ENCODE measurements at places on chromosomes 16 and 17.

GRCh38 chr16:31696968-31697743 is 169.5 kb downstream of the AHSP start:
- H3K27ac ChIP-seq = no peak overlapping the region
- H3K4me1 ChIP-seq = peaks cover 25% of the 10 kb centered on the region
- no peak overlapping the region for H3K4me3 ChIP-seq
- no peaks in the 10 kb centered on the region for H3K27me3 ChIP-seq

DNA sequence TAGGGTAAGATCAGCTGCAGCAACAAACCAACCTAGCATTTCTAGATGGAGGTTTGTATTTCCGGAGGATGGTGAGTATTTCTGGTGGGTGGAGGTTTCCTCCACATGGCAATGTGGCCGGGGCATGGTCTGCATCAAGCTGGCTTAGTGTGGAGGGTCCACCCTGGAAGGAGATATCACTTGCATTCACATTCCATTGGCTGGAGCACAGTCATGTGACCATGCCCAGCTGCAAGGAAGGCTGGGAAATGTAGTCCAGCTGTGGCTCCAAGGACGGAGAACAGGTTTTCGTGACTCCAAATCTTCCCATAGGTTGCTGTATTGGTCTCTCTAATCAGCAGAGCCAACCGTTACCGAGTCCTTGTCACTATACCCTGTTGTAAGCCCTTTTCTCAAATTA is 68.7 kb downstream of the RAI1 start:
- no peaks in the 10 kb centered on the region for H3K27me3 ChIP-seq
- peak overlapping the region; percentile 95 for H3K27ac ChIP-seq
- peak overlapping the region; percentile 20 for H3K4me3 ChIP-seq
- peaks cover 71% of the 10 kb centered on the region for H3K4me1 ChIP-seq
- DNase-seq = peak; percentile 83

DNA sequence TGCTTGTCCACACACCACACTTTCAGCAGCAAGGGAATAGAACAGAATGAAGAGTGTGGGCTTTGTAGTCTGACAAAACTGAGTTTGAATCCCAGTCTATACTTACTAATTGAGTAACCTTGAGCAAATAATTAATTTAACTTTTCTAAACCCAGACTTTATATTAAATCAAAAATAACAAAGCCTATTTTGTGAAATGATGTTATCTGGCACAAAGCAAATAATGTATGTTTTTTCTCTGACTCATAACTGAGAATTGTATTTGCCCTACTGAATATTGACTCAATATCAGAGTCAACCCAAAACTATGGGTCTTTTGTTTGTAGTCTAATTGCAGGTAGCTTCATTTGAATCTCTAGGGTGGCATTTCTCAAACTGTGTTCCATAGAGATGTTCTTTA is 77.9 kb upstream of the TANC2 start:
- no peak overlapping the region for H3K4me3 ChIP-seq
- no peak for DNase-seq
- no peak overlapping the region for H3K27ac ChIP-seq
- H3K4me1 ChIP-seq = peaks cover 8% of the 10 kb centered on the region
- H3K36me3 ChIP-seq = no peaks in the 10 kb centered on the region

GRCh38 chr16:11583889-11584565 is 2.7 kb downstream of the LITAF start:
- peaks cover 65% of the 10 kb centered on the region for H3K4me1 ChIP-seq
- DNase-seq = peak; percentile 49
- peaks cover 34% of the 10 kb centered on the region for H3K36me3 ChIP-seq
- H3K27me3 ChIP-seq = peaks cover 6% of the 10 kb centered on the region
- peak overlapping the region; percentile 90 for H3K4me3 ChIP-seq

DNA sequence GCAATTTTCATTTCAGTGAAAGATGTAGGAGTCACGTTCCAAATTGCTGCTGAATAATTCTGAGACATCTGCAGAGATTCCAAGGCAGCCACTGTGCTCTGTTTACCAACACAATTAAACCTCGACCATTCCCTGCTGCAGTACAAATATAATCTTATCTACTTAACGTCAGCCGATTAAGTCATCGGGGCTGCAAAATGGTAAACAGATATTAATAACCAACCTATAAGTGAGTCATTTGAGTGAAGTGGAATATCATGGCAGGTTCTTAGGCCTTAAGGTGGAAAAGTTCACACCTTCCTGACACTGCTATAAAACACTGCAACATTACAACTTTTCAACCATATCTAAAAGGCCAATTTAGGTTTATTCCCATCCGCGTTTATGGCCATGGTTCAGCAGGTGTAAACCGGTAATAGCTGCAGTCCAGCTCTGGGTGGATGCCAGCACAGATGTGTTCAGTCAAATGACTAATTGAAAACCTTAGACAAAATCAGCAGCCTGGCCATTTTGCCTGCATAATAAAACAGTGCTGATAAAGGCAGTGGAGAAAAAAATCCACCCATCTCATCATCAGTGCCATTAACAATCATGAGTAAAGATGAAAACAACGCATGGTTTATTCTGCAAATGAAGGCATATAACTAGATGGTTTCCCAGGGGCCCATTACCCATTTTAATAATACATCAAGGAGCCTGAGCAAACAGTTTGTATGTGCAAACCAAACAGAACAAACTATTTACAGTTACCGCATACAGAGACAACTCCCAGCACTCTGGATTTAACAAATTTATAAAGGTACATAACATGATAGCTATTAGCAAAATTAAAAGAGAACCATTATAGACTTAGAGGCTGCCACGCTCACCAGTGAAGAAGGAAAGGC is 202.9 kb upstream of the IRX3 start:
- no peak for DNase-seq
- no peaks in the 10 kb centered on the region for H3K27me3 ChIP-seq
- no peak overlapping the region for H3K4me3 ChIP-seq
- no peaks in the 10 kb centered on the region for H3K36me3 ChIP-seq

- peaks cover 23% of the 10 kb centered on the region for H3K36me3 ChIP-seq
- peaks cover 8% of the 10 kb centered on the region for H3K4me1 ChIP-seq
- DNase-seq = no peak
- no peak overlapping the region for H3K4me3 ChIP-seq
- no peaks in the 10 kb centered on the region for H3K27me3 ChIP-seq
- no peak overlapping the region for H3K27ac ChIP-seq
Measured at GRCh38 chr17:4124999-4125398, 17.8 kb downstream of the ZZEF1 start.

- peaks cover 4% of the 10 kb centered on the region for H3K27me3 ChIP-seq
- H3K4me1 ChIP-seq = no peaks in the 10 kb centered on the region
- no peaks in the 10 kb centered on the region for H3K36me3 ChIP-seq
- no peak overlapping the region for H3K27ac ChIP-seq
Measured at GRCh38 chr16:82456683-82457082, 170.1 kb upstream of the CDH13 start.

DNA sequence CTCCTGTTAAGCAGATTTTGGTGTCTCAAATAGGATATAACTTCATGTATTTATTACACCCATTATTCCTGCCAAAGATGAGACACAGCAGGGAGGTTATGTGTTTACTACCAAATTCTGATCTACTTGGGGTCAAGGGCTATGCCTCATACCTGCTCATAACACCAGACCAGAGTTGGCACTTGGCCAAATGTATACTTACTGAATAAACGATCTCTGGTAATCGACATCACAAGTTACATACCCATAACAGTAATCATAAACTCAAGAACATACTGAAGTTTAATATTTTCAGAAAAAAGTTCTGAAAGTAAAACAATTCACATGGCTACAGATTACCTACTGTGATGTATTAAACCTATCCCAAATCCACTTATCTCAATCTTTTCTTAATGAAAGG is 2.9 kb downstream of the TMEM170A start:
- H3K27ac ChIP-seq = no peak overlapping the region
- H3K27me3 ChIP-seq = no peaks in the 10 kb centered on the region
- H3K4me1 ChIP-seq = peaks cover 42% of the 10 kb centered on the region
- no peak overlapping the region for H3K4me3 ChIP-seq
- H3K36me3 ChIP-seq = peaks cover 27% of the 10 kb centered on the region
- no peak for DNase-seq

- no peaks in the 10 kb centered on the region for H3K4me1 ChIP-seq
- no peak for DNase-seq
- peaks cover 20% of the 10 kb centered on the region for H3K27me3 ChIP-seq
- H3K27ac ChIP-seq = no peak overlapping the region
Measured at GRCh38 chr16:84914273-84914672, 94.5 kb downstream of the CRISPLD2 start.

GRCh38 chr17:4908711-4909496 is 6.0 kb upstream of the CHRNE start:
- H3K4me1 ChIP-seq = peaks cover 3% of the 10 kb centered on the region
- no peak overlapping the region for H3K27ac ChIP-seq
- H3K36me3 ChIP-seq = no peaks in the 10 kb centered on the region
- H3K4me3 ChIP-seq = no peak overlapping the region
- peak; percentile 87 for DNase-seq

DNA sequence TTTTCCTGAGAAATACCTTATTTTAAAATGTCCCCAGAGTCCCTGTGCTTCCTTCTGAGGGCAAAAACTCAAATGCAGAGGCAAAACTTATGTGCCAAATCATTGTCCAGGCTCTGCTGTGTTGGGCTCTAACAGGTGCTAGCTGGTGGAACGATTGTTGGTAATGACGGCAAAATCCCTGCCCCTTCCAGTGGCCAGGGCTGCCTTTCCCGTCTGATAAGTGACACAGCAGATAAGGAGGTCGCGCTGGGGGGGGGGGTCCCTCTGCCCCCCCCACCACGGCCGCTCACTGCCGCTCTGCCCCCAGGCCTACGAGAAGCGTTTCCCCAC is 29.1 kb downstream of the SEC14L5 start:
- peaks cover 1% of the 10 kb centered on the region for H3K4me1 ChIP-seq
- H3K27ac ChIP-seq = no peak overlapping the region
- H3K4me3 ChIP-seq = no peak overlapping the region
- H3K27me3 ChIP-seq = peaks cover 34% of the 10 kb centered on the region

DNA sequence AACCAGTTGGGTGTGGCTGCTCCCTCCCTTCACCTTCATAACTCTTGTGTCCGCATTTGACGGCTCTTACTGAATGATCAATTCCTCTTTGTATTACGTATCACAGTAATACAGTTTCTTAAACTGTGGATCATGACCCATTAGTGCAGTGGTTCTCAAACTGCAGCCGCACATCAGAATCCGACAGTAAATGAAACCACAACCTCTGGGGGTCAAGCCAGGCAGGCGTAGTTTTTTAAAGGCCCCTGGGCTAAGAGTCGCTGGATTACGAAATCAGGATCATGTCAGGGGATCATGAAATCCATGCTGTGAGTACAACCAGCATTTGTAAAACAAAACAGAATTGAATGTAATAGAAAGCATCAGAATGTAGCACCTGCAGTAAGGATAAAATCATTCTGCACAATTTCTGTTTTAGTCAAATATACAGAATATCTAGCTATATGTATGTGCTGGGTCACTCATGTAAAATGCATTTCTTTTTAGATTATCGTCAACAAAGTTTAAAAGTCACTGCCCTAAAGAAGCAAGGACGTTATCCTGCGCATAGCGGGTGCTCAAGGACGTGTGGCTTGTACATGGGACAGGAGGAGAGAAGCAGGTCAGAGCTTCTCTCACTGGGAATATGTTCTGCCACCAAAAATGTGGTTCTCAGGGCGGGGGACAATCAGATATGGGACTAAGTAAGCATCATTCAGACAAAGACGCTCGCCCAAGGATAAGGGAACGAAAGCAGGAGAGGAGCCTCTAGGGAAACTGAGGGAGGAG is 113.1 kb downstream of the ZFHX3 start:
- H3K4me1 ChIP-seq = peaks cover 27% of the 10 kb centered on the region
- no peak overlapping the region for H3K4me3 ChIP-seq
- DNase-seq = no peak
- no peak overlapping the region for H3K27ac ChIP-seq

DNA sequence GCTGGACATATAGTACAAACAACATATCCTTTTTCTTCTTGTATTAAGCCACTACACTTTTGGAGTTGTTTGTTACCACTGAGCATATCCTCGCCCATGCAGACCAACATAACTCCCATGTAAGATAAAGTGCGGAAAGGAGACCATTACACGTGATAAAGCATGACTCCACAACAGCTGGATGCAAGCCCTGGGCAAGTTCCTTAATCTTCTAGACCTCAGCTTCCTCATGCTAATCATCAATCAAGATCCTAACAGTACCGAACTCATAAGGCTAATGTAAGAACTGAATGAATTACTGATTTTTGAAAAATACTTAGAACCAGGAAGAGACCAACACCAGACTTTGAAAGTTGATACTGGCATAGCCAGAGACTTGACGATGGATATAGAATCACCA is 47.0 kb upstream of the GSG1L start:
- peaks cover 80% of the 10 kb centered on the region for H3K36me3 ChIP-seq
- H3K4me1 ChIP-seq = peaks cover 14% of the 10 kb centered on the region
- no peaks in the 10 kb centered on the region for H3K27me3 ChIP-seq
- DNase-seq = no peak
- no peak overlapping the region for H3K4me3 ChIP-seq

- no peaks in the 10 kb centered on the region for H3K36me3 ChIP-seq
- H3K27ac ChIP-seq = no peak overlapping the region
- H3K4me3 ChIP-seq = no peak overlapping the region
- H3K4me1 ChIP-seq = no peaks in the 10 kb centered on the region
Measured at GRCh38 chr16:77433146-77433545, 1.7 kb downstream of the ADAMTS18 start.

GRCh38 chr17:56110463-56111135 is 42.7 kb upstream of the ANKFN1 start:
- no peak for DNase-seq
- no peak overlapping the region for H3K27ac ChIP-seq
- no peak overlapping the region for H3K4me3 ChIP-seq
- no peaks in the 10 kb centered on the region for H3K36me3 ChIP-seq
- no peaks in the 10 kb centered on the region for H3K4me1 ChIP-seq
- H3K27me3 ChIP-seq = peaks cover 2% of the 10 kb centered on the region

DNA sequence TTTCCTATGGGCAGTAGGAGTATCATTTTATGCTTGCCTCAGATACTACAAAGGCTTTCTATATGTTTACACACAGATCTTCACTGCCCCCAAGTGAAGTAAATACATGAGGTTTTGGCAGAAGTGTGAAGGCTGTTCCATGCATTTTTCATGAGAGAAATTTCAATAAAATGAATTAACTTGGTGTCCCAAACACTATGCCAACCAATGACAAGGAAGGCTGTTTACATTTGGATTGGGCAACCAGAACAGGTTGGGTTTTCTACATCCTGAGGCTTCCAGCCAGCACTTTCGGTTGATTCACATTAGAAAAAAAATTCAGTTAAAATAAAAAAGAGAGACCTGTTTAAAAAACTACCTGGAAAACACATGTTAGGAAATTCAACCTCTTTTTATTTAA is 625.4 kb downstream of the KCNJ2 start:
- no peak overlapping the region for H3K27ac ChIP-seq
- no peak overlapping the region for H3K4me3 ChIP-seq
- no peaks in the 10 kb centered on the region for H3K4me1 ChIP-seq
- DNase-seq = no peak
- H3K27me3 ChIP-seq = no peaks in the 10 kb centered on the region
- H3K36me3 ChIP-seq = no peaks in the 10 kb centered on the region

GRCh38 chr16:59698346-59699020 is 964.4 kb upstream of the GOT2 start:
- no peak overlapping the region for H3K4me3 ChIP-seq
- H3K36me3 ChIP-seq = no peaks in the 10 kb centered on the region
- DNase-seq = no peak
- no peak overlapping the region for H3K27ac ChIP-seq
- no peaks in the 10 kb centered on the region for H3K4me1 ChIP-seq
- no peaks in the 10 kb centered on the region for H3K27me3 ChIP-seq

Measured in activated CD8-positive, alpha-beta T cell treated with anti-CD3 and anti-CD28 coated beads, Interleukin-2, amount 10 ng/mL, durations not matched to agents 7 days and 5 days (primary cell).